ENCODE measurements at places on chromosomes 1 and 21.

GRCh38 chr1:17856496-17857108 lies 101.5 kb downstream of the ACTL8 start:
- DNase-seq = no peak

GRCh38 chr1:157490467-157491165 lies 61.7 kb downstream of the FCRL5 start:
- DNase-seq = peak; percentile 57

DNA sequence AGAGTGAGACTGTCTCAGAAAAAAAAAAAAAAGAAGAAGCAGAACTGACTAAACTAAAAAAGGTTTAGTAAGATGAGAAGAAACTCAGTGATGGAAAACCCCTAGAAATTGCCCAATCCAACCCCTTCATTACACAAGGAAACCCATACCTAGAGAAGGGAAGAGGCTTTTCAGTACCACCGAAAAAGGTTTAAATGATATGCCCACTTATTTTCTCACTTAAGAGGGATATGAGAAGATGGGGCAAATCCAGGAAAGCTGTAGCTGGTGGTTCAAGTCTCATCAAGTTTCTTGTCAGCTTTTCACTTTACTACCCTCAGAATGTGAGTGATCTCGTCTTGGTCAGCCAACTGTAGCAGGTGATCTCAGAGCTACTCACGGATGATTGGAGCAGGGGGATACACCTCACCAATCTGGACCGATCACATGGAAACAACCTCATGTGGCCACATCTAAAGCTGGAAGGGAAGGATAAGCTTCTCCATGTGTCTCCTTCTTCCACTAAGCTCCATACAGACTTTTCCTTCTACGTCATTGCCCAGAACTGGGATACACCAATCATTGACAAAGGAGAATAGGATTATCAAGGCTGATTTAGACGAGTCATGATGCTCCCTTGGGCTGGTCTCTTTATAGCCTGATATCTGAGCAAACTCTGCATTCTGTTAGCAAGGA lies 126.7 kb upstream of the POU3F1 start:
- no peak for DNase-seq

- no peak for DNase-seq
These were observed 4.4 kb downstream of the ACBD3 start for GRCh38 chr1:226181996-226182714.

- no peak for DNase-seq
These were observed 10.1 kb upstream of the XCL2 start for GRCh38 chr1:168553680-168554553.

DNA sequence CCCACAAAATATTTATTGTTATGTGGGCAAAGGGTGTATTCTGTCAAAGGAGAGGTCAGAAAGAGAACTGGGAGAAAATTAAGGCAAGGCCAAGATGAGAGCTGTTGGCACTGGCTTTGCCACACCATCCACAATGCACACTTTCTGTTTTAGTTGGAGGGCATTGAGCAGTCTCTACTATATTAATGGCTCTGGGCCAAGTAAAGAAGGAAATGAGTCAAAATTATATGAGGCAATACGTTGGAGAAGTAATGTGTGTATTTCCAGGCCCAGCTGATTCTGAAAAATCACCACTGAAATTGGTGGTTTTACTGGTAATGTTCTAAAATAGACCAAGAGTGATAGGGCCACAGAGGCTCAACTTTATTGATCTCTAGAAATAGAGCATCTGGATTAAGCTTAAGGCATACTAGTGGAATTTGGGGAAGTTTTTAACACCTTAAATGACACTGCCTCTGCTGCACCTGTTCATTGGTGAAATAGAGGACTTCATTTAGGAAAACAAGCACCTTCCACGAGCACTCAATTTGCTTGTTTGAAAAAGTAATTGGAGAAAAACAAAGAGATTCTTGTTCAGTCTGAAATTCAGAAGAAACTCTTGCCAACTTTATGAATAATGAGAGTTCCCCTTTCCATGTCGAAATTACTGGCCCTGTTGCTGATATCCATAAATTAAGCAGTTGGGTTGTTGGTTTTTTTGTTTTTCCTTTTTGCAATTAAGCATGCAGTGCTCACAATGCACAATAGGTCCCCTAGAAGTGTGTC lies 424.9 kb downstream of the ADGRL2 start:
- DNase-seq = no peak

GRCh38 chr1:101105877-101106276 lies 80.3 kb upstream of the DPH5 start:
- no peak for DNase-seq

GRCh38 chr1:33327587-33328325 lies 6.9 kb upstream of the A3GALT2 start:
- DNase-seq = no peak

GRCh38 chr1:183732236-183732880 lies 72.6 kb upstream of the RGL1 start:
- DNase-seq = no peak

GRCh38 chr1:1286313-1287261 lies 6.4 kb downstream of the SCNN1D start:
- DNase-seq = no peak

- peak; percentile 60 for DNase-seq
These were observed 11.4 kb upstream of the PHLDA3 start for GRCh38 chr1:201480231-201481003.

- DNase-seq = no peak
These were observed 1.3 kb downstream of the RIT1 start for GRCh38 chr1:155909894-155910293.

GRCh38 chr1:212628813-212629415 lies 20.4 kb downstream of the ATF3 start:
- no peak for DNase-seq

DNA sequence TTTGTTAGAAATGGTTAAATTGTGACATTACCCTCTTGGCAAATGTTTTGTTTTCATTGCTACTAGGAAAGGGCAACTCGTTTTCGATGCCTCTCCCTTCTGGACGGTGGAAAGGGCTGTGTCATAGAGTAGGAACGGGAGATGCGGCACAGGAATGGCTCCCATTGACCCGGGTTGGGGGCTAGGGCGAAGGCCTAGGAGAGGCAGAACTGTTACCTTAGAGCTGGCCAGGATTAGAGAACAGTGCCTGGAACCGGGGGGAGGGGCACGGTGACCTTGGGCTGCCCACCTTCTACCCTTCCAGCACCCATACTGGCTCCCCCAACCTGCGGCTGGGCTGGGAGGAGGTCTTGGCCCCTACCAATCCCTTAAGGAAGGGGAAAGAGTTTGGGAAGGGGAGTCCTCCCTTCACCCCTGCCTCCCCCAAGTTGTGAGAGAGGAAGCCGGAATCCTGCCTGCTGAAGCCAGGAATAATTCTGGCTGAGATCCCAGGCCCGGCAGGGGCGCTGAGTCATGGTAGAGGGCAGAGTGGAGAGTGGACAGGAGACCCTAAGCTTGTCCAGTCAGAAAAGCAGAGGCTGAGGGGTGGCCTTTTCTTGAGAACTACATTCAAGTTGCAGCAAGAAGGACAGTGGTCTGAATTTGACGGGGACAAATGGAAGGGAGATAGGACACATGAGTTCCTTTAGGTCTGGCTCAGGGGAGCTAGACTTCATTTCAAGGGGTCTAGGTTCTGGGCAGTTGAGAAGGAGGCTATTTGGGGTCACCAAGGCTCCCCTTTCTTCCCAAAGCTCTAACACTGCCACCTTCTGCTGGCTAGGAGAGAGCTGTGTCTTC lies 8.2 kb downstream of the LMNA start:
- no peak for DNase-seq

- no peak for DNase-seq
These were observed 17.3 kb upstream of the TMEM183A start for GRCh38 chr1:202989879-202990278.

GRCh38 chr1:156948708-156949107 lies 28.3 kb downstream of the LRRC71 start:
- no peak for DNase-seq

DNA sequence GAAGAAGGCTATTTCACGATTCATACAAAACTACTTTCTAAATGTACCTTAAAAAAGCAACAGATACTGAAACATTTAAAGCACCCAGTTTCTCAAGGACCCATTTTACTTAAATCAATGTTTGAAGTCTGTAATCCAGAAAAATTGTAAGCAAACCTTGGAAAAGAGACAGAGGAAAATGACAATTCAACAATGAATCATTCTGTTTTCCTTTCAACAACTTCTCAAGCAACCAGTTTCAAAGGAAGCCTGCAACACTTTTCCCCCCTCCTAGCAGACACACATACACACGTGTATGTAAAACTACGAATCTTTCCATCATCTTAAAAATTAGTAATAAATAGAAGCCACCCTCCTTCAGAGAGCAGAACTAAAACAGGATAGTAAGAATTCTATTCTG lies 1.2 kb downstream of the RERE start:
- no peak for DNase-seq

DNA sequence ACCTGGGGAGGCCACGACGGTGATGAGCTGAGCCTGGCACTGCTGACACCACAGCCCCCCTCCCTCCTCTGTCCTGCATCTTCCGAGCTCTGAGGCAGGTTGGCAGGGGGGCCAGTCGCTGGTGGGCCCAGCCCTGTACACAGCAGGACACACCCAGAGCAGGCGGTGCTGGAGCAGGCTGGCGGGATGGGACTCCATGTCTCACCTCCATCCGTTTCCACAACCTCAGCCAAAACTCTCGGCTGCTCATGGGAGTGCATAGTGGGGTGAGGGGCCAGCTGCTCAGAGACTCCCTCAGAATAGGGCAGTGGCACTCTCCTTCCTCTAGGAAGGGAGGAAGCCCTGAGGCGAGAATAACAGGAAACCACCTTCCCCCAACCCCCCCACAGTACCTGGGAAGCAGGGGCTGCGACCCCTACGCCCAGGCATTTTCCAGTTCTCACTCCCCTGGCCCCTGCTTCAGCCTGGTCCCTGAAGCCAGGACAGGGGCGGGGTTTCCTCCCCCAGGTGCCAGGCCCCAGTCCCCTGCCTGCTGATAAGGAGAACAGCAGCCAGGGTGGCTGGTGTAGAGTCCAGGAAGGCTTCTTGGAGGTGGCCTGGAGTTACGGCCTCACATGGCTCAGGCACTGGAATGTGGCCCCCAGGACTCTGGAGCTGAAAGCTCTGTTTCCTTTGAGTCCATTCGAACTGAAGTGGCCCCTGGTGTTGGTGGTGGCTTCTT lies 3.2 kb upstream of the IBA57 start:
- DNase-seq = no peak

GRCh38 chr21:44614161-44614631 lies 2.3 kb downstream of the KRTAP10-8 start:
- DNase-seq = no peak

- no peak for DNase-seq
These were observed 47.2 kb downstream of the MORN1 start for GRCh38 chr1:2344121-2344681.

DNA sequence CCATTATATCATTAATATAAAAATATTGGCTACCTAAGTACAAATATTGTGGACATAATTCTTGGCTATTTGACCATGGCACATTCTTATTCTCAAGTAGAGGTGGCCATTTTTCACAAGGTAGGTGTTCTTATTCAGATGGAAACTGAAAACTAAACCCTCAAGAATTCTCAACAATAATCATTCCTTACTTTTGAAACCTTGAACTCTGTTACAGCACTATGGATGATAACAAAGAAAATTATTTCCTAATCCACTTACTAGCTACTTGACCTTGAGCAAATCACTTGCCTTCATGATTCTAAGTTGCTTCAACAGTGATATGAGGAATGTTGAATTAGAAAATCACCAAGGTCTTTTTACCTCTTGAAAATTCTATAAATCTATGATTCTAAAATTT lies 482.2 kb downstream of the PTPRC start:
- no peak for DNase-seq

DNA sequence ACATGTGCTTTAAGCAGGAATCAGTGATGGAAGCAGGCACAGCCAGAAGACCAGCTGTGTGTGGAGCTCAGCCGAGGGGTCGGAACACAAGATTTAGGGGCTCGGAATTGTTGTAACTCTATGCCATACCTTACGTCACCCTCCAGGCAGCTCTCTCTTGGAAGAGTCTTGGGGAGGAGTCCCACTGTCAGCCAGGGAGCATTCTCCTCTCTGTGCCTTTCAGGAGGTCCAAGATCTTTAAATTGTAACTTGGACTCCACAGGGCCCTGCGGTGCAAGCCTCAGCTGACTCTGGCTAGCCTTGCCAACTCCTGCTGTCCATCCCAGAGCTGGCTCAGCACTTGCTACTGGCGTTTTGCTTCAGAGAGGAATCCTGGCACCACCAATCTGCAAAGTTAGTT lies 26.4 kb upstream of the ROR1 start:
- no peak for DNase-seq

GRCh38 chr1:156658945-156659574 lies 17.1 kb downstream of the BCAN start:
- DNase-seq = no peak

DNA sequence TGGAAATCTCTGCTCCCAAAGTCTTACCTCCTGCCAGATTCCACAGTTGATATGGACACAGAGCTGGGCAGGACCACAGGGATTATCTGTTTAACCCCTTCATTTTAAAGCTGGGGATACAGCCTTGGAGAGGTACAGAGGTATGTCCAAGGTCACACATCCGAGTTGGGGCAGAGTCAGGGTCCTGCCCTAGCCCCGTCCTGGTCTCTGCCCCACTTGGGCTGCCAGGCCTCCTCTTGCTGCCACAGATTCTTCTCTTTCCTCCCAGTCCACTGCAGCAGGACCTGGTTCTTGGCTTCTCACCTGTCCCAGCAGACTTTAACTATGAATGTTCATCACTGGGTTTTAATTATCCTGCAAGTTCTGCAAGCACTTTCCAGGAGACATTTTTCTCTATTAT lies 258.3 kb downstream of the MATN1 start:
- DNase-seq = no peak

GRCh38 chr21:26751305-26751704 lies 93.9 kb downstream of the ADAMTS1 start:
- no peak for DNase-seq

Measured in stimulated activated CD4-positive, alpha-beta T cell treated with anti-CD3 and anti-CD28 coated beads, Interleukin-1b, Interleukin-23, amount 100 ng/mL, for 24 hours (primary cell).